ENCODE measurements at places on chromosomes 6 and 20.

DNA sequence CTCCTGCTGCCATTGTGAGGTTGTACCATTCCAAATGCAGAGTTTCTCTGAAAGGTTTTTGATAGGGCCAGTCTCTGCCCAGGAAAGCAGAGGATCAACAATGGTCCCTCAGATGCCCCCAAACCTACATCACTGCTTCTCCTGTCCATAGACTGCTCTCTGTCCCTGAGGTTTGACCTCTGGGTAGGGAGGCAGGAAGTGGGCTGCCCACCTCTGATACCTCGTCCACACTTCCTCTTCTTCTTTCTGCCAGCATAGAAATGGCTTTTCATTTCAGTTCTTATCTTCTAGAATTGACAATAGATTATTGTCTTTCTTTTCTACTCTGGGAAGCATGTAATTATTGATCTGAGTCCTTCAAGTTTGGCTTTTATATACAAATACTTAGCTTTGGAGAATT is 170.6 kb downstream of the TRMT11 start:
- no peak for DNase-seq

- no peak for DNase-seq
Measured at GRCh38 chr20:32337937-32338661, 20.0 kb upstream of the ASXL1 start.

- no peak for DNase-seq
Measured at GRCh38 chr6:149277621-149278020, 39.9 kb upstream of the TAB2 start.

GRCh38 chr6:16301511-16301910 is 63.1 kb downstream of the GMPR start:
- DNase-seq = no peak

DNA sequence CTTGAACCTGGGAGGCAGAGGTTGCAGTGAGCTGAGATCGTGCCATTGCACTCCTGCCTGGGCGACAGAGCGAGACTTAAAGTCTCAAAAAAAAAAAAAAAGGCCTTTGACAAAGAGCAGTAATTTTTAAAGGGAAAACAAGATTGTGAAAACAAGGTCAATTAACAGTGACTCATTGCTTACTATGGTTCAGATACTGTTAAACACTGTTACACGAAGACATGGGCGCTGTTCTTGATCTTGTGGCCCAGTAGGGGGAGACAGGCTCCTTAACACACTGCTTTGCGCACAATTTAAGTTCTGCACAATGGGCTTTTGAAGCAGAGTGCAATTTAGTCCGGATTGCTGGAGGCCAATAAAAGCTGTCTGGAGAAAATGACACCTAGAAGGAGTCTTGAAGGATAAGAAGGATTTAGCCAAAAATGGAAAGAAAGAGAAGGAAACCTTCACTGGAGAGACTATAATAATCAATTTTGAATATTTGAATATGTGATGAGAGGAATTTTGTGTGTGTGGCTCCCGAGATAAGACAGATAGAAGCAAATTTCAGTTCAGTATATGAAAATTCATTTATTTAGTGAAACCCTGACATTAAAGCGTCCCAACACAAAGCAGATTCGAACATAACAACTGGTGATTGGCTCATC is 6.0 kb upstream of the LATS1 start:
- no peak for DNase-seq

DNA sequence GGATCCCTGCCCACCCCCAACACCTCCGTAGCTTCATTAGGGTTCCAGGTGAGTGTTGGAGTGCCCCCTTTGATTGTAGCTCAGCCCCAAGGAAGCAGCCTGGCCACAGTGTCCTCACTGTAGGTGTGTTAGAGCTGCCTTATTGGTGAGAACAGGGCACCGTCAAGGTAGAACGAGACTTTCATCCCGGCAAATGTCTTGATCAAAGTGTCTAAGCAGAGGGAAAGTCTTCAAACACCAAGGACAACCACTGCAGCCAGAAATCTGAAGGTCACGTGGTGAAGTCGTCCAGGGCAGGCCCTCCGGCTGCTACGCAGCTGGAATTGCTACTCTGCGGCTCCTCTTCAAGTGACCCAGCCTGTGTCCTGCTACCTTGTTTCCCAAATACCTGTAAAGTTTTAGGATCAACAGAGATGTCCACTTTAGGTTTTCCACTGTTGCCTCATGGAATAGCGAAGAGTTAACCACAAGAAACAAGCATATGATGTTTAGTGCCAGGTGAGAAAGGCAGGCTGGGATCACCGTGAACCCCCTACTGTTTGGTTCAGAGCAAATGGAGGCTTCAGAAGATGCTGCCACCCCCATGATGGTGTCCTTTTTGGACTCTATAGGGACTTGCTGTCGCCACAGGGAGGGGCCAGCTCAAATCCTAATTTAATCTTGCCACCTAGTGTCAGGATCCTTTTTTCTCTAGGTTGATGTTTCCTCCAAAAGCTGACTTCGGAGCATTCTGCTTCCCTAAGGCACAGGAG is 1.7 kb upstream of the DLL1 start:
- DNase-seq = no peak
